Fibroblast of skin of right quadriceps (primary cell): ENCODE measurements at places on chromosomes 11 and 22.

DNA sequence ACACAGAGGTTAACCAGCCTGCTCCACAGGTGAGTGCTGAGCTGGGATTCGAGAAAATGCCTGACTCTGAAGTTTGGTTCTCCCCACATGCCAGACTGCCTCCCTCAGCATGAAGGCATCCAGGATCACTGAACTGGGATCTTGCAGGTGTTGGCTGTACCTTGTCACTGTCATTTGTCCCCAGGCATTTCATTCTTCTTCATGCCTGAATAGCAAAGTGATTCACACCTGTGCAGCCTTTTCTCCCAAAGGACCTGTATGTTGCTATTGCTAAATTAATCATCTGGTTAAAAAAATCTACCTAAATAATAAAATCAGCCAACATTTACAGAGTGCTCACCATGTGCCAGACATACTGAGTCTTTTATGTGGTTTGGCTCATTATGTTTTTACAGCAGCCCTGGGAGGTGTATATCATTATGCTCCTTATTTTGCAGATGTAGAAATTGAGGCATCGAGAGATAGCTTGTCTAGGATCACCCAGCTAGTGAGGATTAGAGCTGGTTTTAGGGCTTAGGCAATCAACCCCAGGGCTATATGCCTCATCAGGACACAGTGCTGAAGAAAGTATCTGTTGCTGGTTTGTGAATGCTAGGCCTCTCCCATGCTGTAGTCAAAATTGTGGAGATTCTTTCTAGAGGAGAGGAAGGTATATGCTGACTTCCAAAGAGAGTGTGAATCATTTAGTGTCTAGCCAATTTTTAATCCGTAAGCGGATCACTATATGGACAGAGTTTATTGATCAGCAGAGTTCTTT is 204.4 kb downstream of the HIPK3 start:
- no peak for DNase-seq

- DNase-seq: peak; percentile 52
Measured at GRCh38 chr11:27028561-27028965, 12.1 kb upstream of the BBOX1 start.

DNA sequence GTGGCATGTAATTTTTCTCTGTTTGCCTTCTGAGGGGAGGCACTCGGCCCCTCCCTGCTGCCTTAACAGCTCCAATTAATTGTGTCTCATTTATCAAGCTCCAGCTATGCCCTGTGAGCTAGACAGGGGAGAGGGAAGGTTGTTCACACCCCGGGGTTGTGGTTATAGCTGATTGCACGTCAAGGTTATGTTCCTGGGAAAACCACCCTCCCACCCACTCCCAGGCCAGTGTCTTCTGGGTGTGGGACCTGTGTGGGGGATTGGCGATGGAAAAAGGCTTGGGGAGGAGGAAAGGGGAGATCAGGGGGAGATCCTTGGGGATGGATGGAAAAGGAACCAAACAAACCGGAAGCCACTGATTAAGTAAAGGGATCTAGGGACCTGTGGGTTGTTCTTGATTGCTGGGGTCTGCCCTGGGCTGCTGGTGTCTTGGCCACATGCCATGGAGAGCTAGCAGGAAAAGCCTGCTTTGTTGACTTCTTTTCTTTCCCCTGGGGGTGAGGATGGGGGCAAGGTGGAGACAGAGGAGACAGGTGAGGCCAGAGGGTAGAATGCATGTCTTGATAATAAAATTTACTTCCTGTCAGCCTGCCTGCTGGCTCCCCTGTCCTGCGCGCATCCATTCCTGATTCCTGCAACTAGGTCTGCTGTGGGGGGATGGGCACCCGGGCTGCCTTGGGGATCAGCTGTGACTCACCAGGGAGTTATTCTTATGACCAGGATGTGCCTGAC is 13.5 kb upstream of the SORL1-AS1 start:
- DNase-seq: peak; percentile 98

DNA sequence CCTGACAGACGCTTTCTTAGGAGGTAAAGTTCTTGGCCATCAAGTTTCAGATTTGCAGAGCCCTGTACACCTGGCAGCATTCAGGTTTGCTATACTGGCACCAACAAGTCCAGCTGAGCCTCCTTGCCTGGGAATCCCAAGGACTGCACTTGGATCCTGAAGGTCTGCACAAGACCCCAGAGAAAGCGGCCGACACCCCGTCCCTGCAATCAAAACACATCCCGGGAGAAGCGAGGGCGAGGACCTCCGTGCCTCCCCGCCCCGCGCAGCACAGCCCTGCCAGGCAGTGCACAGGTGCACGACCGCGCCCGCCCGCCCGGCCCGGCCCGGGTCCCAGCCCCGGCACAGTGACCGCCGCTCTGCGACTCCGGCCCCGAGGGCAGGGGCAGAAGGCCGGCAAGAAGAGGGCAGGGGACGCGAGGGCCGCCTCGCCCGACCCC is 559 bp downstream of the MRTFA start:
- DNase-seq: no peak

GRCh38 chr11:124717421-124717785 is 22.3 kb upstream of the NRGN start:
- DNase-seq: no peak

GRCh38 chr11:2989006-2989405 is 3.1 kb downstream of the NAP1L4 start:
- no peak for DNase-seq

DNA sequence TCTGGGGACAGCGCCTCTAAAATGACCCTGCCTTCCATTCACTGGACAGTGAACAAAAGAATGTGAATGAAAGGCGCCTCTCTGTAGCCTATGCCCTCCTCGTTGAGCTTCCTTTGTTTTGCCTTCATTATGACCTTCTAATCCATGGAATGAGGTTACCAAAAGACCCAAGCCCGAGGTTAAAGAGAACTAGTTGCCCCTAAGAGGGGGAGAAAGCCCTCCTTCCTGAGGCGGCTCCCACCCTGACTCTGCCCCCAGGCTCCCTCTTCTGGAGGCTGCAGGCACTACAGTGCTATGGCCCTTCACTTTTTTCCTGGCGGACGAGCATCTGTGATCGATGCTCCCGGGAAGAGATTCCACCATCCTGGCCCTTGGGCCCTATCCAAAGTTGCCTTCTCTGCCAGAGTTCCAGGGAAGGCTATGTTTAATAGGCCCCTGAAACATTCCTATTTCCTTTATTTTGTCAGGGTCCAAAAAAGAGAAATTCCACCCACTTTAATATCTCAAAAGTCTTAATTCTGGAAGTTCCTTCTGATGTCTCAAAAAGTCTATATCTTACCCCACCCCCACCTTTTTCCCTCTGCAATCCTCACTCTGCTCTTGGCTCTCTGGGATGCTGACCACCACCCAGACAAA is 147.3 kb downstream of the FEZ1 start:
- peak; percentile 21 for DNase-seq

- no peak for DNase-seq
Measured at GRCh38 chr22:25101986-25102385, 97.7 kb upstream of the CRYBB3 start.

DNA sequence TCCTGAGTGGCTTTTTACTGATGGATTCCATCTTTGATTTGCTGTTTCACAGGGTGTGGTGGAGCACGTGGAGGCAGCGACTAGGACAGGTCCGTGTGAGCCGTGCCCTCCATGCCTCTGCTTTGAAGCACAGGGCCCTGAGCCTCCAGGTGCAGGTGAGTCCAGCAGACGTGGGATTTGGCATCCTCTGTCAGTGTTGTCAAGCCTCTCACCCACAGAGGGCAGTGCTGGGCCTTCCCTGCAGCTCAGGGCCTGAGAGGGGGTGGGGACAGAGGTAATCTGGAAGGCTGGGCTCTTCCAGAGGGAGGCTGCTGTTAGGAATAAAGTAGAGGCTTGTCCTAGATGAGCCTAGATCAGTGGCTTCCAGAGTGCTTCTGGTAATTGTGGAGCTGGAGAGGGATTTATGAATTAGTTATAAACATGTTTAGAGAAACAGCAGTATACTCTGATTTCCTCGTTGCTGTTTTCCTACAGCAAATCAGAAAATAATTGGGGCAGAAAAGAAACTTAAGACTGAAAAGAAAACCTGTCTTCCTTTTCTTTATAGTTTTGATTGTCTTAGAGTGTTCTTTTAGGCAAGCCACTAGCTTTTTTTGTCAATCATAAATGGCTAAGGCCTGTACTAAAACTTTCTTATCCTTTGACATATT is 65.0 kb downstream of the SFI1 start:
- DNase-seq: peak; percentile 65

- peak; percentile 74 for DNase-seq
Measured at GRCh38 chr11:911031-911889, 650 bp upstream of the CHID1 start.

DNA sequence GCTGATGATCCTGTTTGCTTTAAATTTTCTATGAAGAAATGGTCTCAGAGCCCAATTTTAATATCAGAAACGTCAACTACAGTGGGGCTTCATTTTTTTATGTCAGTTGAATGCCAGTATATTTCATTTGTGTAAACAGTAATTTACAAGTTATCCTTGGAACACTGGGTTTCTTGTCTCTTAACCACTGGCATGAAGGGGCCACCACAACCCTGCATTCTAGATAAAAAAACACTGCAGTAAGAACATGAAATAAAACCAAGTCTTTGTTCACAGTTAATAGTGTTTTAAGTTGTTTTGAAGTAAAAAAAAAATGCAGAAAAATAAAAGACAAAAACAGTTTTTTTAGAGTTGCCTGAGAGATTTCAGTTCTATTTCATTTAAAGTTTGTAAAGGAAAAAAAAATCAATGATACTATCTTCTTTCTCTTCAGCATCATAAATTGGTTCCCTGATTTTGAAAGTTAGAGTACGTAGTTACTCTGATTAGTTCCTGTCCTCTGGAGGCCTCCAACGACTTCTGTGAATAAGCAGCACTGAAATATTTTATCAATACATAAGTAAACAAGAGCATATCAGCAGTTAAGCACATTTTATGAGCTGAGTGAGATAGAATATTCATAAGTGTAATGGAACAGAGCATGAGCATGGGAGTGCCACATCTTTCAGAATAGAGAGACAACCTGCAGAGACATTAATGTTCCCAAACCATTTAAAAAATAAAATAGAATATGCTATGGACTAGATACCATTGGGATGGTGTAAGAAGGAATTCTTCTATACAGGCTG is 7.8 kb upstream of the DDI1 start:
- DNase-seq: peak; percentile 18

DNA sequence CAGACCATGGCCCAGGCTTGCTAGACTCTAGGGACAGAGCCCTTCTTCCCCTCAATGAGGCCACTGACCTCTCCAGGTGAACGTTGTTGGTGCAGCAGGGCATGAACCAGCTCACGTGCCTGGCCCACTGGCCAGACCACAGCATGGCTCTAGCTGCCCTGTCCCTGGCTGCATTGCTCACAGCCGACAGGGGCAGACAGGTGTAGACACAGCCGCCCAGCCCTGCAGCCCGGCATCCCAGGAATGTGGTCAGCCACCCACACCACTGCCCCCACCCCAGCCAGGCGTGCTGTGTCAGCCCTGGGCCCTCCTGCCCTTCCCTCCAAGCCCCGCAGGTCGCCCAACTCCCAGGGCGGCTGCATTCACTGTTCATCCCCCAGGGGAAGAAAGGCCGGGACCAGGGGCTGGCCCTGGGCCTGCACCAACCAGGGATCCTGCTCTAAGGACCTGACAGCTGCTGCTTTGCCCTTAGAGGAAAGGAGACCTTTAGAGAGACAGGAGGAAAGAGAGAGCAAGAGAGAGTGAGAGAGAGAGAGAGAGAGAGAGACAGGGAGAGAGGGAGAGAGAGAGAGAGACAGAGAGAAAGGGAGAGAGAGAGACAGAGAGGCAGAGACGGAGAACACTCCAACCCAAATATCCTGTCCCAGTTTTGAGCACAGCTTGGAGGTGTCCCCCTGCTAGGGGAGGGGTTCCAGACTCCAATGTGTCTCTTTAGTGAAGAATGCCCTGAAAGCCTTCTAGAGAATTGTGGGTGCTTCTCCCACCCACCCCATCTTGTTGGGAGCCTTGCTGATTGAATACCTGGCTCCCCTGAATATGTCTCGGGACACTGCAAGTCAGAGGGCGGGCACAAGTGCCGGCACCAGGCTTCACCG is 44.2 kb upstream of the LINC01488 start:
- no peak for DNase-seq

DNA sequence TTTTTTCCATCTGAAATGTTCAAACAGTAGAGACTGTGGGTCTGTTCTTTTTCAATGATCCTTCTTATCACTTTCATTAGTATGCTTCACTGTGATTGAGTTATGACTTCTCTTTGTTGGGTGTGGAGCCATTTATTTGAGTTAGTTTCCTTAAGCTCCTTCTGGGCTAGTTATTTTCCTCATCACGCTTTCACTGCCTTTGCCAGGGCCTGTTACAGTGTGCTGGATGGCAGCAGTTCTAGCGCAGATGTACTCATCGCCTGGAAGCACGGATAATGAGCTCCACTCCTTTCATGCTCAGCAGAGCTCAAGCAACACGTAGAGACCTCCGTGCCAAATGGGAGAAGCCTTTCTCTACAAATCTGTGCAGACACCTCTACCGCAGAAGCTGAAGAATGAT is 7.0 kb upstream of the ARHGAP42 start:
- DNase-seq: no peak

GRCh38 chr11:67022341-67022933 is 497 bp upstream of the SYT12 start:
- peak; percentile 59 for DNase-seq

- no peak for DNase-seq
Measured at GRCh38 chr22:24761888-24762675, 12.4 kb downstream of the PIWIL3 start.

- no peak for DNase-seq
Measured at GRCh38 chr11:120642196-120642894, 130.8 kb downstream of the GRIK4 start.

- DNase-seq: no peak
Measured at GRCh38 chr22:30393885-30394284, 2.9 kb upstream of the SEC14L2 start.

GRCh38 chr11:119712459-119713358 is 16.3 kb downstream of the NECTIN1 start:
- no peak for DNase-seq

DNA sequence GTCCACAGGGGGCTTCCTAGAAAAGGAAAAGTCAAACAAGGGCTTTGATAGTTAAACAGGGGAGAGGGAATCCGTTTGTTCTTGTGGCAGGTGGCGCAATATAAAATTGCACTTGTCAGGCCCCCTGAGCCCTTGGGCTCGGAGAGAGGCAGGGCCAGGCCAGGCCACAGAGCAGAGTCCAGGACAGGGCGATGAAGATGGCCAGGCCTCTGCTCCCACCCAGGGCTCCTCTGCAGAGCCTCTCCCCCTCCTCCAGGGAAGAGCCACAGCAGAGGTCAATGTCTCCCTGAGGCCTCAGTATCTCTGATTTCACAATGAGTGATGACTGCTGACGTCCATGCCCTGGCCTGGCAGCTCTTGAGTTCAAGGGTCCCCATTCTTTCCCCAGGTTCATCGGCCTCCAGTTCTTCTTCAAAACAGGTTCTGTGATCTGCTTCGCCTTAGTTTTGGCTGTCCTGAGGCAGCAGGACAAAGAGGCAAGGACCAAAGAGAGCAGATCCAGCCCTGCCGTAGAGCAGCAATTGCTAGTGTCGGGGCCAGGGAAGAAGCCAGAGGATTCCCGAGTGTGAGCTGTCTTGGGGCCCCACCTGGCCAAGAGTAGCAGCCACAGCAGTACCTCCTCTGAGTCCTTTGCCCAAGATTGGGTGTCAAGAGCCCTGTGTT is 36.4 kb upstream of the TPBGL start:
- no peak for DNase-seq

- DNase-seq: no peak
Measured at GRCh38 chr11:132142554-132142953, 772.1 kb downstream of the NTM start.

- no peak for DNase-seq
Measured at GRCh38 chr11:3189196-3189843, 24.2 kb upstream of the OSBPL5 start.

- DNase-seq: peak; percentile 23
Measured at GRCh38 chr22:39144101-39144767, 8.2 kb downstream of the CBX7 start.
